ENCODE measurements at places on chromosomes 2 and 18.

GRCh38 chr2:97849881-97850528 lies 136.6 kb downstream of the ZAP70 start:
- DNase-seq = no peak

GRCh38 chr2:214830794-214831346 lies 21.4 kb upstream of the BARD1 start:
- no peak for DNase-seq

GRCh38 chr2:23684395-23685176 lies 242.3 kb downstream of the ATAD2B start:
- no peak for DNase-seq

- DNase-seq = no peak
Observed at GRCh38 chr2:101775092-101775491, 77.6 kb downstream of the MAP4K4 start.

- DNase-seq = no peak
Observed at GRCh38 chr2:133774654-133775015, 206.4 kb upstream of the NCKAP5 start.

- DNase-seq = no peak
Observed at GRCh38 chr2:238220892-238221521, 17.5 kb upstream of the ILKAP start.

Measured in stimulated activated CD4-positive, alpha-beta T cell treated with anti-CD3 and anti-CD28 coated beads, TNF-alpha, amount 100 ng/mL, for 1 hour (primary cell).